Stimulated activated CD8-positive, alpha-beta memory T cell treated with anti-CD3 and anti-CD28 coated beads, Interleukin-7, amount 100 ng/mL, for 48 hours (primary cell): ENCODE measurements at places on chromosomes 3 and 15.

DNA sequence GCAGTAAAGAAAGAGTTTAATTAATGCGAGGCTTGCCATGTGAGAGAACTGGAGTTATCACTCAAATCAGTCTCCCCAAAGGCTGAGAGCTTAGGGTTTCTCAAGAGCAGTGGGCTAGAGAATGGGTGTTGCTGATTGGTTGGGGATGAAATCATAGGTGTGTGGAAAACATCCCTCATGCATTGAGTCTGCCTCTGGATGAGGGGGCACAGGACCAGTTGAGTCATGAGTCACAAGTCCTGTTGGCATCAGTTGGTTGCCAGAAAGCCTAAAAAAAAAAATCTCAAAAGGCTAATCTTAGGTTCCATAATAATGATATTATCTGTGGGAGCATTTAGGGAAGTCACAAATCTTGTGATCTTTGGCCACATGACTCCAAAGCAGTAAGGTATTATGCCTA, 800.3 kb downstream of the TUSC7 start:
- DNase-seq, result no peak

DNA sequence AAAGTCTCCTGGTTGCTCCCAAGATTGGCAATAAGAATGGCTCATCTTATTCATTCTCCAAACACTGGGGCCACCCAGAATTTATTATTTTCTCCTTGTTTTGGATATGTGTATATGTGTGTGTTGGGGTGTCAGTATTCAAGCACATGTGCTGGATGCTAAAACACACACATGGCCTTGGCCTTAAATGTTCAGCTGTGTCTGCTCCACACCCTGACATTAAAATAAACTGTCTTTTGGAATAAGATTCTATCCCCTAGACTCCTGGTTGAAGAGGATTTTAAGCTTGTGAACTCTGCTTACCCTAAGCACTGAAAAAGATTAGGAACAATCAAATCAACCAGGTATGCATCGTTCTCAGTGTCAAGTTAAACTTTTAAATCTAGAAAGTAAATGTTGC, 382.9 kb upstream of the MCTP2 start:
- DNase-seq, result no peak

DNA sequence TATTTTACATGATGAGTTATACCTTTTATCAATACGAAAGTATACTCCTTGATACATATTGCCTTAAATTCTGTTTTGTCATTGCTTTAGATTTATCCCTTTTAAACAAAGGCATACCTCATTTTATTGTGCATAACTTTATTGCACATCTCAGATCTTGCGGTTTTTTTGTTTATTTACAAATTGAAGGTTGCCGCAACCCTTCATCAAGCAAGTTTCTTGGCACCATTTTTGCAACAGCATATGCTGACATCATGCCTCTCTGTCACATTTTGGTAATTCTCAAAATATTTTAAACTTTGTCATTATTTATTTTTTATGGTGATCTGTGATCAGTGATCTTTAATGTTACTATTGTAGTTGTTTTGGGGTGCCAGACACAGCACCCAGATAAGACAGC, 20.9 kb downstream of the SNRK start:
- no peak for DNase-seq

DNA sequence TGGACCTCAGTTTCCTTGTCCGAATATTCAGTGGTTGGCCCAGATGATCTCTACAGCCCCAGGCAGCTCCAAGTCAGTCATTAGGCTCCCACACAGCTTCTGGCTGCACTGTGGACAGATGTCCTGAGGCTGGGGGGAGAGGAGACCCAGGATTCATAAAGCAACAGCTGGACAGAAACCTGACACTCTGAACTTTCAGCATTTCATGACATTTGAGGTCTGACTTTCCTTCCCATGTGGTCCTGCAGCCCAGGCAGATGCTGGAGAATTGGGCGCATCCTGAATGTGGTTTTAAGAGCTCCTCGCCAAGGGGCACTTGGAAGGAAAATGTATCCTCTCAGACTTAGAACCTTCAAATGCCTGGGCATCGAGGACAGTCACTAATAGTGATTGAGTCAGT, 307.6 kb upstream of the LRRFIP2 start:
- no peak for DNase-seq
